ENCODE measurements at places on chromosomes 7 and 10.
A peak's percentile ranks its signal among the peaks of the same experiment; 100 is the strongest.

DNA sequence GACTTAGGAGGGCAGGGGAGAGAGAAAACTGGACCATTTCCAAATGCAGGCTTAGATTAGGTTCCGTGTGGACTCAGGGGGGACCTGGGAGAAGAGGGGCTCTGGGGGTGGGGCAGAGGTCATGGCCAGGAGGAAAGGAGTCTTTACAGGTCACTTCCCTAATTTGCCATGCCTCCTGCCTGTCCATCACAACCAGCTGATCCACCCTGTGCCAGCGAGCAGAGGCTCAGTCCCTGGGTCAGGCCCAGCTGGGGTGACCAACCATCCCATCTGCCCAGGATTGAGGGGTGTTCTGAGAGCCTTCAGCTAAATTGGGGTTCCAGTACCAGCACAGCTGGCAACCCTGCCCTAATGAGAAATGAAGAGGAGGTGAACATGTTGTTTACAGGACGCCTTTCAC is 84.6 kb upstream of the CACUL1 start:
- DNase-seq = no peak

DNA sequence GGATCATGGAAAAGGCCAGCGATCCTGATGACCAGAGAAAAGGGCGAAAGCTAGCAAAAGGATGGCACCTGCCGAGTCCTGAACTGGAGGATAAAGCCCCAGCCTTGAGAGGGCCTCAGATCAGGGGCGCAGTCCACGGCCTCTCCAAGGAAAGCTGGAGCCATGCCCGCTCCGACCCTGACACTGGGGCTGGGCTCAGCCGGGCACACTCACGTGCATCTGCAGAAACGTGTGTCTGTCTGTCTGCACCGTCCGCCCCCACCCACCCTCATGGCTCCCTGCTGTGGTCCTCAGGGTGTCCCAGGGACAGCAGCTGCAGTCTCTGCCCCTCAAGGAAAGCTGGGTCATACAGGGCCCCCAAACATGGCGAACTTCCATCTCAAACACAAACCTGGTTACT is 200.5 kb downstream of the TCERG1L start:
- DNase-seq = no peak

- DNase-seq = no peak
These were observed 421.1 kb downstream of the GLRX3 start for GRCh38 chr10:130557181-130557845.

DNA sequence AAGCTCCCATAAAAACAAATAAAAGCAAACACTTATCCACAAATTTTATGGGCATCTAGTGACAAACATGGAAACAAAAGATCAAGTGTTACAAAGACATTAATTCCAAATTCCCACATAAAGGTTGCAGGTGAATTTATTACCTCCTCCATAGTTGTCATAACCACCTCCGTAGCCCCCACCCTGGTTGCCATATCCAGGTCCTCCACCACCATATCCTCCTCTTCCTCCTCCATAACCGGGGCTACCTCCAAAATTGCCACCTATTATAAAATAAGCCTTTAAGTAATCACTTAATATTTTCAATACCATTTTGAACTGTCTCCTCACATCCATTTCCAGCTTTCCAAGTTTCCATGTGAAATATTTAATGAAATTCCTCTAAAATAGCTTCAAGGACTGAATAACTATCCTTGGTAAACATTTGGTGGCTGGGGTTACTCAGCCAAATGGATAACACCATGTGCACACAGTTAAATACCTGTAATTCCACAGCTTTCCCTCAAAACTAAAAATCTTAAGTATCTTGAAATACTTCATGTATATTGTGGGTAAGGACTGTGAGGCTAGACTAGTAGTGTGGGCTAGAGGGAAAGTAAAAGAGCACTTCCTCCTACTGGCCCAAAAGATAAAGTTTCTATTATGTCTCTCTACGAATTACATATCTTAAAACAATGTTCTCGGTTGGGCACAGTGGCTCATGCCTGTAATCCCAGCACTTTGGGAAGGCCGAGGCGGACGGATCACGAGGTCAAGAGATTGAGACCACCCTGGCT is 6.9 kb downstream of the HNRNPA2B1 start:
- DNase-seq = no peak

- no peak for DNase-seq
These were observed 69.1 kb downstream of the RTKN2 start for GRCh38 chr10:62199584-62199983.

DNA sequence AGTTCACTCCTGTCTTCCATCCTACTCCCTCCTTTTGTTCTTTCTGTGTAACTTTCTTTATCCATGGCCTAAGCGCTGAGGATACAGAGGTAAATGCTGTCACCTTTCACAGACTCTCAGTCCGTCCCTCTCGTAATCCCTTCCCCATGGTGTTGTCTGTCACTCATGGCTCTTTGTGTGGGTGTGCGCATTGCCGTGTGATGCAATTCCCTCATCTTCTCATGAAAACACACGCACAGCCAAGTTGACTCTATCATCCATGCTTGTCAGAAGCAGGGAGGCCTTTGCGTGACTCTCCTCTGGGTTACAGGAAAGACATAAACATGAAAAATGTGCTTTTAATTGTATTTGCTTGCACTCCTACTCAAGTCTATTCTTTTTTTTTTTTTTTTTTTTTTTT is 125.6 kb upstream of the C7orf33 start:
- no peak for DNase-seq

GRCh38 chr7:148563583-148564274 is 26.8 kb upstream of the C7orf33 start:
- no peak for DNase-seq

GRCh38 chr10:112335111-112335867 is 38.6 kb upstream of the ACSL5 start:
- peak; percentile 61 for DNase-seq

GRCh38 chr7:151736403-151736909 is 140.5 kb downstream of the PRKAG2 start:
- no peak for DNase-seq

- DNase-seq = peak; percentile 31
These were observed 207.3 kb upstream of the SH2B2 start for GRCh38 chr7:102079140-102080018.

DNA sequence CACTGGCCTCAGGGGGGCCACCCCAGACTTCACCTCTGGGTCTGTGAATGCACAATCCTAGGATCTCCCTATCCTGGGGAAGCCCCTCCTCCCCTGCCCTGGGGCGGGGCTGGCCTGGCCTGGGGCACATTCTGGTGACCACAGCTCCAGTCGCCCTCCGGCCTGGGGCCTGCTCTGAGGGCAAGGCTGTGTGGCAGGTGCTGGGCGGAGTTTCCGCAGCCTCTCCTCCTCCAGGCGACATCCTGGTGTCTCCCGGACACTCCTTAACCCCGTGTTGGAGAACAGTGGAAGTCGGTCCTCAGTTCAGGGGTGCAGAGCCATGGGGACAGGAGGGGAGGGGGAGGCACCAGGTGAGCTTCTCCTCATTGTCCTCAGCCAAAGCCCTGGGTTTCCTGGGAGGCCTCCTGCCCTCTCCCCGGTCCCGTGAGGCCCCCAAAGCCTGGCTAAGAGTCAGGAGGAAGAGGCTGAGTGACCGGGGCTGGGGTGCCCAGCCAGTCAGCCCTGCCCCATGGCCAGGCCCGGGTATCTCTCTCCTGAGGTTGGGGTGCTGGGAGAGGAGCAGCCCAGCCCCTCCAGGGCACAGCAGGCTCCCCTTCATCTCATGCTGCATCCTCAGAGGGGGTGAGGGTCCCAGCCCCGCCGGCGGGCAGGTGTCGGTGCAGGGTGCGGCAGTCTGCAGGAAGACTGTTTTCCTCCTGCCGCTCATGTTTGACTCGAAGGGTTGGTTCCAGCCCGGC is 22.6 kb downstream of the UNCX start:
- DNase-seq = no peak

DNA sequence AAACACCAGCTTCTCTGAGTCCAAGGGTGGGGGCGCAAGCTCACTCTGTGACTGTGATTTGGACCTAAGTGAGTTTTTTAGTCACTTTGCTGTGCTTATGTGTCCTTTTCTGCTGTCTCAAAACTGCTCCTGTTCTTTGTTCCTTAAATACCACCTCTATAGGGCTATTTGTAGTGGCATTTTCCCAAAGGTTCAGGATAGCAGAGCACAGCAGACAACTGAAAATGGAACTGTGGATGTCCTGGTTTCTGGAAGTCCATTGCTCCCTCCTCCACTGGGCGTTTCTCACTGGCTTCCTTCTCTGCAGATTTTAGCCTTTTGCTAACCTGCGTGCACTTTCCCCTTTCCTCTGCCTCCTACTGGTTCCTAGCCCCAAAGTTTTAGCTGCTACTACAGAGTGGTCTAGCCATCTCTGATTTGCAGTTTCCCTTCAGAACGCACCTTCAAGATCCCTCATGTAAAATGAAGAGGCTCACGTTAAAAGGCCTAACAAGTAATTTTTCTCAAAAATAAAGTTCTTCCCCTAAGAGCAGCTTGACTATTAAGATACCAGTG is 25.6 kb downstream of the BLVRA start:
- DNase-seq = no peak

- no peak for DNase-seq
These were observed 45.8 kb upstream of the TNS3 start for GRCh38 chr7:47627580-47628283.

GRCh38 chr7:124720195-124720594 is 45.4 kb downstream of the GPR37 start:
- no peak for DNase-seq

GRCh38 chr10:30456266-30456665 is 22.3 kb downstream of the MAP3K8 start:
- peak; percentile 81 for DNase-seq

DNA sequence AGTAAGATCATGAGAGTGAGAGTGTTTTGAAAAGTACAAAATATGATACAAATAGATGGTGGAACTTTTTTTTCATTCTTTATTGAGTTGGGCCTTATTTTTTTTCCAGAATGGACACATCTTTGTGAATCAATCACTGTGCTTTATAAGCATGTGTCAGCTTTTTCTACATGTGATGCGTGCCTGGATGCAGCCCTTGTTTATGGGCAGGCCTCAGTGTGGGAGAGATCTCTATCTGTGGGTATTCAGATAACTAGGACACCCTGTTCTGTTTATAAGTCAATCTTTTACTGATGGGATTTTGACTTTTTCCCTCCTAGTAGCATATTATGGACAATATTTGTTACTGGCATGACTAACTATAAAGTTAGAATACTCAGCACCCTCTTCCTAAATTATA is 42.9 kb upstream of the IKZF1 start:
- DNase-seq = no peak

DNA sequence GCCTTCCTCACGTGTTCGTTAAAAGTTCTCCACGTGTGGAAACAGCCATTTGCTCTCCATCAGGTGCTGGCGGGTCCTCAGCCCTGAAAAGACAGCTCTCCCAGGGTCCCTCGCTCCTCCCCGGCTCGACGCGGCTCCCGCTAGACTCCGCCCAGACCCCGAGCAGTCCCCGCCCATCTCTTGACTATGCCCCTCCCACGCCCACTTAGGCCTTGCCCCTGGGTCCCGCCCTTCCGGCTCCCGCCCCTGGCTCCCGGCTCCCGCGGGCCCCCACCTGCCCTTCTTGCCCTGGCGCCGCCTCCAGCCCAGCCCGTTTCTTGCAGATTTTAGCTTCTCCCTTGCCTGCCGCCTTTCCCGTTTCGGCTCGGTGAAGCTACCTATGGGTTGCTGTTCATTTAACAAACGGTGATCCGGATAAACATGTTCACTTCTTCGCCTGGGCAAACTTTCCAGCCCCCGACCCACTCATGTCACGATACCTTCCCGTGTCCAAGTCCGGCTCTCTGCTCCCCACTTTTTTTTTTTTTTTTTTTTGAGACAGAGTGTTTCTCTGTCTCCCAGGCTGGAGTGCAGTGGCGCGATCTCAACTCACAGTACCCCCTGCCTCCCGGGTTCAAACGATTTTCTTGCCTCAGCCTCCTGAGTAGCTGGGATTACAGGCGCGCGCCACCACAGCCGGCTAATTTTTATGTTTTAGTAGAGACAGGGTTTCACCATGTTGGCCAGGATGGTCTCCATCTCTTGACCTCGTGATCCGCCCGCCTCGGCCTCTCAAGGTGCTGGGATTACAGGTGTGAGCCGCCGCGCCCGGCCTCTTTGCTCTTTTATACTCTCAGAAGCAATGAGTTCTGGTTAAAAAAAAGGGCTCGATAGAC is 830 bp upstream of the ZNF438 start:
- DNase-seq = peak; percentile 91

GRCh38 chr7:97133159-97133558 is 15.7 kb downstream of the SDHAF3 start:
- no peak for DNase-seq

DNA sequence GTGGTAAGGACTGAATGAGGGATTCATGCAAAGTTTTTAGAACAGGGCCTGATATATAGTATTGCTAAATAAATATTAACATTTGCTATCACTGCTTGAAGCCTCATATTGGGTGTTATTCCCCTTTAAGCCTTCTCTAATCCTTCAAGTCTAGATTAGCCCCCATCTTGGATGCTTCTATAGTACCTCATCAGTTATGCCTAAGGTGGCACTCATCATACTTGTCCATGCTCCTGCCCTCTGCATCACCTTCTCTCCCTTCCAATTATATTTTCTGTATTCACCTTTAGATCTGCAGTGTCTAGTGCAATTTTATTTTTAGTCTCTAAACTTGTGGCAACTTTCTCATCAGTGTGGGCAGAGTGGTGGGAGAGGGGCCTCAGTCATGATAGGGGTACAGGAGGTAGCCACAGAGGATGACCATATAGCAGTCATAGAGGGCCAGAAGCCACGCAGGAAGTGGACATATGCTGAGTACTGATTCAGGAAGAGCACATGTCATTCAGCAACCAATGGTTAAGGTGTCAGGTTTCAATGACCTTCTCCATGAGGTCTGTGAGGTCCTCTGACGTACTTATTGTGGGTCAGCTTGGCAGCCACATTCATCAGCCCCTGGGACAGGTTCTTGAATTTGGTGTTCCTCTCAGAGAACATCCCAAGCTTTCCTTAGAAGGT is 2.5 kb downstream of the ENTPD1 start:
- DNase-seq = no peak

- DNase-seq = peak; percentile 27
These were observed 24.0 kb downstream of the HABP2 start for GRCh38 chr10:113576852-113577251.

DNA sequence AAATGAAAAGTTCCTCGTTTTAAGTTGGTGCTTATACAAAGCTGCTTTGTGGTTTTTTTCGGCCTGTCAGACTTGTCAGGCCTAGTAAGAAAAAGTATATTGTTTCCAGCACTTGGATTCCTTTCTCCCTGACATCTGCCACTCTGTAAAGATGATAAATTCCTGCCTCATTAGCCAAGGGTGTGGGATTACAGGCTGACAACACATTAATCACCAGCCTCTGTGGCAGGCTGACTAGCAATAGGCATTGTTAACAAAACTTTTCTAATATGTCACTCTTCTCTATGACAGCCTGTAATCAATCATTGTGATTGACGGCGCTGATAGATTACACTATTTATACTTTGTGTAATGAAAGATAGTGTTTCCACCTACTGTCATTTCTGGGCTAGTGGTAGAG is 682.5 kb downstream of the LRMDA start:
- no peak for DNase-seq

GRCh38 chr7:116210345-116211005 is at the start of gene TES:
TSS of gene TES (plus strand) at chr7:116210539. CDS start at chr7:116210708, 169 bp downstream.
- peak; percentile 71 for DNase-seq
